ENCODE measurements at places on chromosomes 6 and 20.
A peak's percentile ranks its signal among the peaks of the same experiment; 100 is the strongest.

GRCh38 chr20:10795286-10796026 lies 121.7 kb upstream of the JAG1 start:
- no peak for DNase-seq

DNA sequence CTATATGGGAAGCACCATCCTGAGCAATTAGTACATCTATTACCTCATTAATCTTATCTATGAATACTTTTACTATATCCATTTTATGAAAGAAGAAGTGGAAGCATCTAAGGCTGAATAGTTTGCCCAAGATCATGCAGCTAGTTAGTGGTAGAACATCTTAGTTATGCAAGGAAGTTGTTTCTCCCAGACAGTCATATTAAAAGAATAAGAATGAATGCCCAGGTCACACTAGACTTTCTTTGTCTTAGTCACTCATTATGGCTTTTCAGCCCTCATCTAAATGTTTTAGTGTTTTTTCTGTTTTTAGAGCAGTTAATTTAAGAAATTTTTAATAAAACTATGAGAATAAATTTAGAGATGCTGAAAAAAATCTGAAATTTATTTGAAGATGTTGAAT lies 517.5 kb downstream of the CDKAL1 start:
- DNase-seq = no peak

GRCh38 chr6:39772559-39773273 lies 19.5 kb upstream of the DAAM2 start:
- no peak for DNase-seq

GRCh38 chr6:116745176-116745575 lies 20.3 kb downstream of the FAM162B start:
- no peak for DNase-seq

DNA sequence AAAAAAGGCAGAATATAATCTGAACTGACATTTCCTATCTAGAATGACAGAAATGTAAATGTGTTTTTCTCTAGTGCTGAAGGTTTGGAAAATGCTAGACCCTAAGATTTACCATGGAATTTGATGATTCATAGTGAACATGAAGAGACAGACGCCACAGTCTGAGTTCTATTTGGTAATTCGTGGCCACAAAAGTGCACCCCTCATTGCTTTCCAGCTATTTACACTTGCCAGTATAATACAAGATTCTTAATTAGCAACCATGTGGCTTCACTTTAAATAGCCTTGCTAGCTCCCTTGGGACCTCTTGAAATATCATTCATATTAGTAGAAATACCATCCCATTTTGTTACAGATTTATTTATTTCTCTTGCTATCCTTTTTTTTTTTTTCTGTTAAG lies 636.8 kb downstream of the PRKN start:
- no peak for DNase-seq

DNA sequence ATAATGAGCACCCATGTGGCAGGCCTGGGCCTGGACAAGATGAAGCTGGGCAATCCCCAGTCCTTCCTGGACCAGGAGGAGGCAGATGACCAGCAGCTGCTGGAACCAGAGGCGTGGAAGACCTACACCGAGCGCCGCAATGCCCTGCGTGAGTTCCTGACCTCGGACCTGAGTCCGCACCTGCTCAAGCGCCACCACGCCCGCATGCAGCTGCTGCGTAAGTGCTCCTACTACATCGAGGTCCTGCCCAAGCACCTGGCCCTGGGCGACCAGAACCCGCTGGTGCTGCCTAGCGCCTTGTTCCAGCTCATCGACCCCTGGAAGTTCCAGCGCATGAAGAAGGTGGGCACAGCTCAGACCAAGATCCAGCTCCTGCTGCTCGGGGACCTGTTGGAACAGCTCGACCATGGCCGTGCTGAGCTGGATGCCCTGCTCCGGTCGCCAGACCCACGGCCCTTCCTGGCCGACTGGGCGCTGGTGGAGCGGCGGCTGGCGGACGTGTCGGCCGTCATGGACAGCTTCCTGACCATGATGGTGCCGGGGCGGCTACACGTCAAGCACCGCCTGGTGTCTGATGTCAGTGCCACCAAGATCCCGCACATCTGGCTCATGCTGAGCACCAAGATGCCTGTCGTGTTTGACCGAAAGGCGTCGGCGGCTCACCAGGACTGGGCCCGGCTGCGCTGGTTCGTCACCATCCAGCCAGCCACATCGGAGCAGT lies 1.9 kb downstream of the FNDC11 start:
- no peak for DNase-seq

DNA sequence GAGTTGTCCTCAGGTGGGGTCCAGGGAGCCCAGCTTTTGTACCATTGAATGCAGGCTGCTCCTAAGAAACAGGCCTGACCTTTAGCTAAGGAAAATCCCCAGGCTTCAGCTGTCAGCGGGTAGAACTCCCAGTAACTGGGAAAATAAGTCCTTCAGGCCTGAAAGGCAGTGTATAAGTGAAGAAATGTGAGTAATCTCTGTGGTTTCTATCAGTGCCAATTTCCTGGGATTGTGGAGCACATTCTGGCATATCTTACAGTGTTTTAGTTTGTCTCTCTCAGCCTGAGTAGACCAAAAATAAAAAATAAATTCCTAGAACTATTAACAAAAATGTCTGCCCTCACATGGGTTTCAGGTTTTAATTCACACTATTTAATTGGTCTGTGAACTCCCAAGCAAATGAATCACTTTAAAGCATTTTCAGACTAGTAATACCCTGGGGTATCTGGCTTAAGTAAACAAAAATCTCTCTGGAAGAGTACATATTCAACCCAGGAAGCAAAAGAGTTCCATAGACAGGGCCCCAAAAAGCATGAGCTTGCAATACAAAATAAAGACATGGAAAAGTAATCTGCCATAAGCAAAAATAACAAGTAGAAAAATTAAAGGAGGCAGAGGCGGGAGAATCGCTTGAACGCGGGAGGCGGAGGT lies 566.2 kb upstream of the NOX3 start:
- no peak for DNase-seq

DNA sequence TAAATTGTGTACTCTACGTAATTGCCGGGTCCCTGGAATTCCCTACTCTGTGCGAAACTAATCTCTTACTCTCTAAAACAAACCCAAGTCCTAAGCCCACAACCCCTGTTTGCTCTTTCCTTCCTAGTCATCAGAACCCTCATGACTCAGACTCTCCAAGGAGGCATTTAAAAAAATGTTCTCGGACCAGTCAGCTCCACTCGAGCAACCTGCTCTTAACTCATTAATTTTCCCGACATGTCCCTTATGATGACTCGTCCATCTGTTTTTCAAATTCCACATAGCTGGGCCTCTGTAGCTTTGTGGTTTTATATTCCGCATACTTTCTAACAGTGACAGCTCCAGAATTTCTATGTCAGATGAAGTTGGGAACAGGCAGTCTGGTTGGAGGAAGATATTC lies 2.6 kb upstream of the MUC22 start:
- DNase-seq = no peak

- no peak for DNase-seq
Observed at GRCh38 chr6:105370351-105370750, 32.5 kb downstream of the PREP start.

- DNase-seq = peak; percentile 17
Observed at GRCh38 chr6:81086991-81087390, 665.5 kb downstream of the TENT5A start.

GRCh38 chr6:31473780-31474761 lies 23.9 kb upstream of the MICB start:
- DNase-seq = no peak

- no peak for DNase-seq
Observed at GRCh38 chr6:132404736-132405135, 3.5 kb upstream of the MOXD1 start.

DNA sequence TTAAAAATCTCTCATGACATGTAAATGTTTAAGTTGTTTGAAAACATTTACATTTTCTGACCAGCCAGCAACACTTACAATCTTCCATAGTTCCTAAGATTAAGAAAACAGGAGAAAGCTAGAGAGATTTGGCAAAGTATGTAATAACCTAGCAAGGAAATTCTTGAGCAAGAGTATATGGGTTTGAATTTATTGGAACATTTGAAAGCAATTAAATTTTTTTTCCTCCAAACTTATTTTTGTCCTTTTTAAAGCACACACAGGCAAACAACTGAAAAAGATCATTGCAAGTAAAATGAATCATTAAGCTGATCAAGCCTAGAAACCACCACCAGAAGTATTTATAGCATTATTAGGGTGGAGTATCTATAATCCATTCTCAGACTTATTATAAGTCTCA lies 20.1 kb upstream of the ZNF217 start:
- no peak for DNase-seq

DNA sequence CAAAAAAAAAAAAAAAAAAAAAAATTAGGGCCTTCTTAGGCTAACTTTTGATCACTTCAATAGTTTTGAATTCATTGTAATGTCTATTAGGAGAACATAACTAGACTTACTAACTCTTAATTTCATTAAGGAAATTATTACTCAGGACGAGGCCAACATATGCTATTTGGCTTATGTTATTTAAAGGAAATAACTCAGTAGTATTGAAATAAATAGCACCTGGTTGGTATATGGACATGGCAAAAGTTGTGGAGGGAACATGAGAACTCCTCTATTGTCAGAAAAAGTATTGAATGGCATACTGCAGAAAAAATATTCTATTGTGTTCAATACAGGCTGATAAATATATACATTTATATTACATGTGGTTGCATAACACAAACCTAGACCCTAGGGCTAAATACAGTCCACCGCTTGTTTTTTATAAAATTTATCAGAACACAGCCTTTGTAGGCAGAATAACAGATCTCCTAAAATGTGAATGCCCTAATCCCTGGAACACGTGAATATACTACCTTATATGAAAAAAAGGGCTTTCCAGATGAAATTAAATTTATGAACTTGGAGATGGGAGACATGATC lies 18.0 kb downstream of the CYP24A1 start:
- no peak for DNase-seq

DNA sequence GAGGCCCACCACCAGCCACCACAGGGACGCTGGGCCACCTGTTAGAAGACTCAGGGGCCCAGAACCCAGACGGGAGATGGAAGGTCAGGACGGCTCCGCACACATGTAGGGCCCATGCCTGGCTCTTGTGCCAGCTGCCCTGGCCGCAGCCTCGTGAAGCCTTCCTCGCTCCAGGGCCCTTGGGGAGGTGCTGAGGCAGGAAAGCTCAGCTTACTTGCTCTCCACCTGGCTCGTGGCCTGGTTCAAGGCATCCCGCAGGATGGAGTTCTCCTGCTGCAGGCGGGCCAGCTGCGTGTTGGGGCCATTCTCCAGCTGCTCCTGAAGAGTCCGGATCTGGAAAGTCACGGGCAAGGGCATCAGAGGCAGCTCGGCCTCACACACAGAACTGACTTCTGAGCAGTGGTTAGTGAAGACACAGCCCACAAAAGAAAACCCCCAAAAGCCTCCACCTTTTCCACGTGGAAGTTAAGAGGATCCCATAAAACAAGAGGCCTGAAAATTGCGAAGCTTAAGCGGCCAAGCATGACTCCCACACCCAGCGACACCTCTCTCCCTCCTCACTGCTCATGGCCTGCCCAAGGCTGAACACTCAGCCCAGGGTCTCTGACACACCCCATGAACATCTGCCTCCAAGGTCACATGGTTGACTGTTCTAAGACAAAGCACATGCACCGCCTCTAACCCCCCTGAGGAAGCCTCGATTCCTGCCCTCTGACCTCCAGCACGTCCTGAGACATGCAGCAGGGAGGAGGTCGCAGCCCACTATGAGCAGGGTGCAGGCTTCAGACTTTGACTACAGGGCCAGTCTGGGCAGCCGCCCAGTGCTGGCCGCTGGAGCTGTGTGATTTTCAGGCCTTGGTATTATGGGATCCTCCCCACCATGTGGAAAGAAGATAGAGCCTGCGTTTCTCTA lies 46.5 kb downstream of the RRBP1 start:
- DNase-seq = no peak

- no peak for DNase-seq
Observed at GRCh38 chr6:95601133-95601532, 23.8 kb downstream of the MANEA start.

GRCh38 chr6:152094992-152095592 lies 287.6 kb downstream of the ESR1 start:
- no peak for DNase-seq

- no peak for DNase-seq
Observed at GRCh38 chr6:121460170-121460569, 24.7 kb downstream of the GJA1 start.

DNA sequence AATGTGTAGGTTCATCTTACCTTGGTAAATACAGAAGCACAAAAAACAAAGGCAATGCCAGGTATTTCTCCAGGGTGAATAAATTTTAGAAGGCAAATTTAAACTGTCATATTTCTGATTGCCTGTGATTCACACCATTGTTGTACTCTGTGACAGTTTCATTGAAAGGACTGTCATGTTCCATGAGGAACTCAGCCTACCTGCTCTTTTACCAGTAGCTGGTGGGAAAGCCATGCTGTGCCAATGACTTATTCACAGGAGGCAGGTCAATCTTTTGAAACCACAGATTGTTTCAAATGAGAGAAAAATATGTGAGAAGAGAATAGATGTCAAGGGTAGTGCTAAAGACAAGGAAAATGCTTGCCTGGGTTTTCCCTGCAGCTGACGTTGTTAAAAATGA lies 206.4 kb downstream of the LAMA2 start:
- no peak for DNase-seq

DNA sequence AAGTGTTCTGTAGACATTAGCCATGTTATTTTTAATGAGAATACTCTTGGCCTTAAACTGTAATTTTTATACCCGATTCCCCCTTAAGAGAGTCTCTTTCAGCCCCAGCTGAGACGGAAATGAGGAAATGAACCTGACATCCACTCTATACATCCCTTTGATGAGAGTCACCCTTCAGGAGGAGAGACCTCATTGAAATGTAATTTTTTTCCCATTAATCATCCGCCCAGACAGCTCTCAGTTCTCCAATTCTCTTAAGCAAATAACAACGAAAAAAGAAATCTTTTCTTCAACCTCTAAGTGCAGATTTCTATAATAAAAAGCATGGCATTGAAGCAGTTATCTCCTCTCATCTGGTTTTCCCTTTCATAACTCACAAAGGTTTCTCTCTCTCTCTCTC lies 243.8 kb upstream of the PMEPA1 start:
- no peak for DNase-seq

DNA sequence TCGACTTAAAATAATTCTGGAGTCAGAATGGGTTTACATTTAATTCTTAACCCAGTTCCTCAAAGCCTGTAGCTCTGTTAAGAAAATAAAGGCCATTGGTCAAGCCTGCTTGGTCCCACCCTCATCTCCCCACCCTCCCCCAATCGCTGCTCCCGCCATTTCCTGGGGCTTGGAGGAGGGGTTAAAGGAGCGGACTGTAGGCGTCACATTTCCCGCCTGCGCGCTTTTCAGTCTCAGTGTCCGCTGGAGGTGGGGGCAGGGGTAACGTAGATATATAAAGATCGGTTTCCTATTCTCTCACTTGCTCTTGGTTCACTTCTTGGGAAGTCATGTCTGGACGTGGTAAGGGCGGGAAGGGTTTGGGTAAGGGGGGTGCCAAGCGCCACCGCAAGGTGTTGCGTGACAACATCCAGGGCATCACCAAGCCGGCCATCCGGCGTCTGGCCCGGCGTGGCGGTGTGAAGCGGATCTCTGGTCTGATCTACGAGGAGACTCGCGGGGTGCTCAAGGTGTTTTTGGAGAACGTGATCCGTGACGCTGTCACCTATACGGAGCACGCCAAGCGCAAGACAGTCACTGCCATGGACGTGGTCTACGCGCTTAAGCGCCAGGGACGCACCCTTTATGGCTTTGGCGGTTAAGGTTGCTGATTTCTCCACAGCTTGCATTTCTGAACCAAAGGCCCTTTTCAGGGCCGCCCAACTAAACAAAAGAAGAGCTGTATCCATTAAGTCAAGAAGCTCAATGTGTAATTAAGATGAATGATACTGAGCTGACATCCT lies 58.9 kb downstream of the TRIM38 start:
- peak; percentile 84 for DNase-seq

GRCh38 chr6:126672649-126673048 lies 332.7 kb downstream of the CENPW start:
- DNase-seq = no peak

- peak; percentile 37 for DNase-seq
Observed at GRCh38 chr20:1900321-1900801, 5.2 kb downstream of the SIRPA start.

Data from NCI-H446 treated with DMSO at 0.1 percent for 48 hours (cell line).